ENCODE measurements at places on chromosomes 16 and 17.

DNA sequence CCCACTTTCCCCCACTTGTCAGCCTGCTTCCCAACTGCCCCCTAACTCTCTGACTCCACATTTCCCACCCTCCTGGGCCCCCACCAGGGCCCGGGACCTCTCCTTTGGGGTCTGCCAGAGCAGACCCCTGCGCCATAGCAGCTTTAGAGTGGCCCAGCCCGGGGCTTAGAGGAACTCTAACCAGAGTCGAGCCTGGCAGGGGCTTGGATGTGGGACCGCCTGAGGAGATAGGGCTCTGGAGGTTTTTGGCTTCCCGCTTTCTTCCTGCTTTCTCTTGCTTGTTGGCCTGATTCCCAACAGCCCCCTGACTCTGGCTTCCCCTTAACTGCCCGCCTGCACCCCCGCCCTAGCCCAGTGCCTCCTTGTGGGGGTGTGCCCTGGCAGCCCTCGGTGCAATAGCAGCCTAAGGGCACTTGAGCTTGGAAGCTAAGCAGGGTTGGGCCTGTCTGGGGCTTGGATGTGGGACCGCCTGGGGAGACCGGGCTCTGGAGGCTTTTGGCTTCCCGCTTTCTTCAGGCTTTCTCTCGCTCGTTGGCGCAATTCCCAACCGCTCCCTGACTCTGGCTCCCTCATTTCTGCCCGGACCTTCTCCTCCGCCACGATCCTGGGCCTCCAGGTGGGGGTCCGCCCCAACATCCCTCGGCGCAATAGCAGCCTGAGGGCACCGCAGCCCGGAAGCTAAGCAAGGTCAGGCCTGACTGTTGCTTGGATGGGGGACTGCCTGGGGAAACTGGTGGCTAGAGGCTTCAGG is 2292.0 kb downstream of the TP53TG3F start:
- no peak for DNase-seq

DNA sequence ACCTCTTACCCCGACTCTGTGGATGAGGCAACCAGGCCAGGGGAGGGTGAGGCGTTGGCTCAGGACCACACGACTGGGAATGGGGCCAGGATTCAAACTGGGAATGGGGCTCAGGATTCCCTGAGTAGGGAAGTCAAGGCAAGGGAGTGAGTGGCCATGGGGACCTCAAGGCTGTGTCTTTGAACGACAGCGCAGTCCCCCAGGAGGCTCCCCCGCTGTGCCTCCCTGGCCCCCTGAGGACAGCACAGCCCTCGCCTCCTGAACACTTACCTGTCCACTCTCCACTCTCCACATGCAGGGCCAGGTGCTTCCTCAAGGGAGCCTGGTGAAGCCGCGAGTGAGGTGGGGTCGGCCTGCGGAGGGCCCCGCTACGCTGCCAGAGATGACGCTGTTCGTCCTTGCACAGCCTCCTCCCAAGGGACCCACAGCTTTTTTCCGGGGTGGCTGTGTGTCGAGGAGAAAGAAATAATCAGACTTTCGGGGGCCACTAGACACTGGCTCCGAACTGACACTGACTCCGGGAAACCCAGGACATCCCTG is 6.9 kb downstream of the ZNF469 start:
- no peak for DNase-seq

DNA sequence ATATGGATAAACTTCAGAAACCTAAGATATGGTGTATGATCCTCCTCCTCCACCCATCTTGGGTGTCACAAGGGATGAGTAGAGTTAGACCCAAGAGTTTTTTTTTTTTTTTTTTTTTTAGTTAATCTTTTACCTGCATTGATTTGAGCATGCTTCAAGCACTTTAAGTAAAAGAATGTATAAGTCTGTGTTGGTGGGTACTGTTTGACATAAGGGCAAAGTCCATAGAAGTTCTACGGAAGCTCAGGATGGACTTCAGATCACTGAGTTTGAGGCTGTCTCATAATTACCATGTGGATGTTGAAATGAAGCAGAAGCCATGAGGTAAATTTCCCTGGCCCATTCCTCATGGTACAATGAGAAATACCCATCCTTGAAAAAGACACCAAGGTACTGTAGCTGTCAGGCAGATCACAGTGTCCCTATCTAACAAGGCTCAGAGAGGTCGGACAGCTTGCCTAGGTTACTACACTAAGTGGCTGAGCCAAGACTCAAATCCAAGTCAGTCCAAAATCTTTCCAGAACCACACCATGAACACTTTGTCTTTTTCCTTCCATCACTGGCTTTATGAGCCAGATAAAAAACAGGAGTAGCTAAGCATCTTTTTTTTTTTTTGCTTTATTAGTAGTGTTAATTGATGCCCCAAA is 962.8 kb downstream of the CDH11 start:
- no peak for DNase-seq

DNA sequence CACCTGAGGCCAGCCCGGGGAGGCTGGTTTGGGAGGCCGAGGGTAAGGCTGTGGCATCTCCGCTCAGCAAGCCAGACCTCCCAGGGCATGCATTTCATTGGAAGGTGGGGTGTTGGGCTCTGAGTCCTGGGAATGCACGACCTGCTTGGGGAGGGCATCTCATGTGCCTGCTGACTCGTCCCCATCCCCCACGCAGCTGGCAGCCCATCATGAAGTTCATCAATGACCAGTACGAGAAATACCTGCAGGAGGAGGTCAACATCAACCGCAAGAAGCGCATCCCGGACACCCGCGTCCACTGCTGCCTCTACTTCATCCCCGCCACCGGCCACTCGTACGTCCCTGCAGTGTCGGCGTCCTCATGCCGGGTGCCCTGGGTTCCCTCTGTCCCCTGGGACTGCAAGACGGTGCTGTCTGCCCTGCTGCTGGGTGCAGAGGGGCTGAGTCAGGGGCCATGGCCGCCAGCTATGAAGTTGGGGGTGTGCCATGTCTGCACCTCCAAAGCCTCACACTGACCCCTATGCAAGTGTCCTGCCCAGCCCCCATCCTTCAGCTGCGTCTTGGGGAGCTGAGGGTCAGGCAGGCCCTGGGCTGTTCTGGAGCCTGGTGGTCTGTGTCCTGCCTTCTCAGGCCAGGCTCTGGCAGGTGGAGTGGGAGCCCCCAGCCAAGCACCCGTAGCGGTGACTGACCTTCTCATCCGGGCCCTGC is 347.9 kb downstream of the SEC14L1 start:
- no peak for DNase-seq

DNA sequence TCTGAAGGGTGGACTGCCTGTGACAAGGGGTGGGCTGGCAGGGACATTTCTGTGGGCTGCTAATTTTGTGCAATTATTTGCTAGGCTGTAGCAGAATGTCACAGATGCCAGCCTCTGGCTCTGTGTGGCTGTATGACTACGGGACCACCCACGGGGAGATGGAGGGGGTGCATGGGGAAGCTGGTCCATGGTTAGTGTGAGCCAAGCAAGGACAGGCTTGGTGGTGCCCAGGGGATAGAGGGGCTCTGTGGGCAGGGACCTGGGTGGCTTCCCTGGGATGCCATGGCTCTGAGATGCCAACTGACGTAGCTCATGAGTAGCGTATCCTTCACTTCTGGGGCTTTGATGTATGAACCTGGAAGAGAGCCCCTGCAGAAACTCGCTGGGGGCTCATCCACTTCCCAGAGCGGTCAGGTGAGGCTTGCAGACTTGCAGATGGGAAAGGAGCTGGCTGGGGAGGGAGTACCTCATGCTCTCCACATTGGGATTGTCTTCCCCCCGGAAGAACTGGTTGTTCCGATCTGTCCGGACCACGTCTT is 87.2 kb downstream of the TBC1D16 start:
- DNase-seq: no peak

DNA sequence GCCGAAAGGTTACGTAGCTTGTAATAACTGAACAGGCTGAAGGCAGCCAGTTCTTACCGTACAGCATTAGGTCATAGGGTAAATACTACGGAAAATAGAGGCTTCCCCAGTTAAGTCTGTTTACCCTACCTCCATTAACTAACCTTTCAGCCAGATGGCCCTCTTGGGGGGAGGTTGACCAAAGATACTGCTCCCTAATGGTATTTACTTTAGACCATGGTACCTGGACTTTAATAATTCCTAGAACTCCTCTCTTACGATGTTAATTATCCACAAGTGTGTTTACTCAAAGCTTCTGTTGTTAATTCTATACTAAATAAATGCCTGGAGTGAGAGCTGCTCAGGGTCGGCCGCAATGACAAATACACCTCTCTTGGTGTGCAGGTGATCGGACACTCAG is 9.8 kb upstream of the ADAT1 start:
- no peak for DNase-seq

DNA sequence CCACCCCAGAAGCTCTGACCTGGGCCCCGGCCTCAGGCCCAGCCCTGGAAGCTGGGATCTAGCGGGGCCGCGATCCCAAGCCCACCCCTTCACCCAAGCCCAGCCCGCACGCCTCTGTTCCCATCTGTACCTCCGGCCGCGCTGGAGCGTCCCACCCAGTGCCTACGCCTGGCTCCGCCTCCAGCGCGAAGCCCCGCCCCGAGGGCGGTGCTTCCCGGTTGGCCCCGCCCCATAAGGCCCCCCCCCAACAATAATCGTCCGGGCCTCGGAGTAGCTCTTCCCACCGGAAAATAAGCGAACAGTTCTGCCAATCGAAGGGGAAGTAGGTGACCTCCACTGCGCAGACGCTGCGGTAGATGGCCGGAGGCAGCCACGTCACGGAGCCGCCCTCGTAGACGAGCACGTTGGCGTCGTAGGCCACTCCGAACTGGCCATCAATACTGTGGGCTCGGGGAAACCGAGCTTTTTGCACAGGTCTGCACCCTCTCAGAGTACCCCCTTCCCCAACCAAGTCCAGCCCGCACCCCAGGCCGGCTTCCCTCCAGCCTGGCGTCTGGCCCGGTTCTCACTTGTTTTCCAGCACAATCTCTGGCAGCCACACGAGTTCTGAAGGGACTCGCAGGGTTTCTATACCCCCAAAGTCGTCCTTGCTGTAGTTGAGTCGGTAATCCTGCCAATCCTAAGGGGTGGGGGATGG is 1.1 kb downstream of the CHRNE start:
- no peak for DNase-seq

DNA sequence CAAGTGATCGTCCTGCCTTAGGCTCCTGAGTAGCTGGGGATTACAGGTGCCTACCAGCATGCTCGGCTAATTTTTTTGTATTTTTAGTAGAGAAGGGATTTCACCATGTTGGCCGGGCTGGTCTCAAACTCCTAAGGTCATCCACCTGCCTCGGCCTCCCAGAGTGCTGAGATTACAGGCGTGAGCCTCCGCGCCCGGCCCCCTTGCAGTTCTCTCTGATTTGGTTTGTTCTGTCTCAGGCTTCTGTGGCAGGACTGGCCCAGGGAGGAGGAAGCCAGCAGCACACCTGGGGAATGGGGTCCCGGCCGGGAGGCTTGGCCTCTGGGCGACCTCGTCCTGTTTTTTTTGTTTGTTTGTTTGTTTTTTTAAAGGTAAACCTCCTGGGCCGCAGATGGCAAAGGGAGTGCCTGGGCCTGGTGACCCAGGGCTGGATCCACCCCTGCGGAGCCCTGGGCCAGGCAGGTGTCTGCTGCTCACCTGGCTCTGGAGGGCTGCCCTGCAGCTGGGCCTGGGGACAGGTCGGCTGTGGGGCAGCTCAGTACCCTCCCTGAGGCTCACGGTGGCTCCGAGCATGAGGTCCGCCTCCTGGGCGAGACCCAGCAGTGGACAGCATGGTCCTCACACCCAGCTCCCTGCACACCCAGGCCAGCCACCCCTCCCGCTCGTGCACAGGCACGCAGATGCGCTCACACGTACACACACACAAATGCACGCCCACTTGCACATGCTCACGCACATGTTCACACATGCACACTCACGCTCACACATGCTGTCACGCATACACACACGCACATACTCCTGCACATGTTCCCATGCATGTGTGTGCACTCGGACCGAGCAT is 3.3 kb upstream of the NUDT16L1 start:
- no peak for DNase-seq

DNA sequence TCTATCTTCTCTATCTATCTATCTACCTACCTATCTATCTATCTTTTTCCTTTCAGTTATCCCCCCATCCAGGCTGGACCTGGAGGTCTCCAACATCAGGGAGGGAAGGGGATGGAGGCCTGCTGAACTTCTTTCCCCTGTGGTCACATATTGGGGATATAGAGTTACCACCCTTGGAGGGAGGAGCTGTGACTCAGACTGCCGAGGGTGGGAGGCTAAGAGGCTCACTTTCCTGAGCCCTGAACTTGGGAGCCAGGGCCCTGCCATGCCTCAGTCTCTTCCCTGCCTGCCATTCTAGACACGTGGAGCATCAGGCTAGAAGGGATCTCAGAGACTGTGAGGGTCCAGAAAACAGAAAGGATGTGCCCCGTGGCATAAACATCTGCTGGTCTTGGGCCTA is 8.4 kb downstream of the LRRC3C start:
- no peak for DNase-seq

DNA sequence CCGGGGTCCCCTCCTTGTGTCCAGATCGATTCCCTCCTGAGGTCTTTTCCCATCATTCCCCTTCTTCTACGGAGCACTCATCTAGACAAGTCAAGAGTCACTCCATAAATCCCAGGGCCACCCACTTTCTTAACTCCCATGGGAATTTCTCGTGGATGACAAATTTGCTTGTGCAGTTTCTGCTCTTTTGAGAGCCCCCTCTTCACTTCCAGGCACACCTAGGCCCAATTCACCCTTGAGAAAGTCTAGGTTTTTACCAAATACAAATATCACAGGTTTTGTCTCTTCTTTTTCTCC is 522 bp upstream of the POLDIP2 start:
- no peak for DNase-seq
